NCI-H2081 treated with DMSO at 0.1 percent for 48 hours (cell line): ENCODE measurements at places on chromosomes 13 and 19.

- DNase-seq, result no peak
Measured at GRCh38 chr13:57666131-57666953, 34.8 kb downstream of the PCDH17 start.

DNA sequence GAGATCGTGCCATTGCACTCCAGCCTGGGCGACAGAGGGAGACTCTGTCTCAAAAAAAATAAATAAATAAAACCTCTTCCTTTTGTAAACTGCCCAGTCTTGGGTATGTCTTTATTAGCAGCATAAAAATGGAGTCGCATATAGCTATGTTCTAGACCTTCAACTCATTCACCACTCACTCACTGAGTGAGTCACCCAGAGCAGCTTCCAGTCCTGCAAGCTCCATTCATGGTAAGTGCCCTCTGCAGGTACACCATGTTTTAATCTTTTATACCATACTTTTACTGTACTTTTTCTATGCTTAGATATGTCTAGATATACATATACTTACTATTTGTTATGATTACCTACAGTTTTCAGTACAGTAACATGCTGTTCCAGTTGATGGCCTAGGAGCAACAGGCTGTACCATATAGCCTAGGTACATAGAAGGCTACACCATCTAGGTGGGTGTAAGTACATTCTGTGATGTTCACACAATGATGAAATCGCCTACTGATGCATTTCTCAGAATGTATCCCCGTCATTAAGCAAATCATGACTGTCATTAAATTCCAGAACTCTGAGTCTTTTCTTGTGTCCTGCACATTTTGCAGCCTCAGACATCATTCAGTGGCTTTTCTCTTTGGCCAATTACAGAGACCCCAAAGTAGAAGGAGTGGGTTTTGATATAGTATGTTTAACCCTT lies 13.7 kb upstream of the FARP1 start:
- DNase-seq, result no peak

DNA sequence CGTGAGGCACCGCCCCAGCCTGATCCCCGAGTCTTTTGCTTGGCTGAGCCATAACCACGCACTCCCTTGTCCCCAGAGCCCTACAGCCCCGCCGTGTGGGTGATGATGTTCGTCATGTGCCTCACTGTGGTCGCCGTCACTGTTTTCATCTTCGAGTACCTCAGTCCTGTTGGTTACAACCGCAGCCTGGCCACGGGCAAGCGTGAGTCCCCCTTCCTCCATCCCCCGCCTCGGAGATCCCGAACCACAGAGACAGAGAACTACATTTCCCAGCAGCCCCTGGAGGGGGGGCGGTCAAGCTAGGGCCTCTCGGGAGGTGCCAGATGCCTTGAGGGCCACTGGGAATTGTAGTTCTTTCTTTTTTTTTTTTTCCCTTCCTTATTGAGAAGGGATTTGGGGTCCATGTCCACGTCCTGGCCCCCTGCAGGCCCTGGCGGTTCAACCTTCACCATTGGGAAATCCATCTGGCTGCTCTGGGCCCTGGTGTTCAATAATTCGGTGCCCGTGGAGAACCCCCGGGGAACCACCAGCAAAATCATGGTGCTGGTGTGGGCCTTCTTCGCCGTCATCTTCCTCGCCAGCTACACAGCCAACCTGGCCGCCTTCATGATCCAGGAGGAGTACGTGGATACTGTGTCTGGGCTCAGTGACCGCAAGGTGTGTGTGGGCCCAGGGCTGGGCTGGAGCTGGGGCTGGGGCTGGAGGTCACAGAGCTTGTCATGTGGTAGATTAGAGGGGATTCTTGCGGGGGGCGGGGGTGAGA lies 25.9 kb downstream of the GRIN2D start:
- no peak for DNase-seq

DNA sequence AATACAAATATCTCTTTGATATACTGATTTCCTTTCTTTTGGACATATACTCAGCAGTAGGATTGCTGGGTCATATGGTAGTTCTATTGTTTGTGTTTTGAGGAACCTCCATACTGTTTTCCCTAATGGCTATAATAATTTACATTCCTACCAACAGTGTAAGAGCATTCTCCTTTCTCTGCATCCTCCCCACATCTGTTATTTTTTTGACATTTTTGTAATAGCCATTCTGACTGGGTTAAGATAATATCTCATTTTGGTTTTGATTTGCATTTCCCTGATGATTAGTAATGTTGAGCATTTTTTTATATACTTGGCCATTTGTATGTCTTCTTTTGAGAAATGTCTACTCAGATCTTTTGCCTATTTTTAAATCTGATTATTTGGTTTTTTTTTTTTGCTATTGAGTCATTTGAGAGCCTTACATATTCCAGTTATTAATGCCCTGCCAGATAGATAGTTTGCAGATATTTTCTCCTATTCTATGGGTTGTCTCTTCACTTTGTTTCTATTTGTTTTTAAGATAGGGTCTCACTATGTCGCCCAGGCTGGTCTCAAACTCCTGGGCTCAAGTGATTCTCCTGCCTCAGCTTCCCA lies 95.7 kb downstream of the FNDC3A start:
- no peak for DNase-seq

GRCh38 chr19:18633321-18633720 lies 3.5 kb upstream of the KLHL26 start:
- no peak for DNase-seq

GRCh38 chr13:95201814-95202651 lies 99.2 kb downstream of the ABCC4 start:
- no peak for DNase-seq

GRCh38 chr13:99045396-99045795 lies 67.5 kb upstream of the DOCK9 start:
- DNase-seq, result no peak

GRCh38 chr13:26280822-26281221 lies 26.9 kb downstream of the CDK8 start:
- no peak for DNase-seq

- DNase-seq, result peak; percentile 6
Measured at GRCh38 chr19:13817018-13817614, 21.9 kb downstream of the ZSWIM4 start.

DNA sequence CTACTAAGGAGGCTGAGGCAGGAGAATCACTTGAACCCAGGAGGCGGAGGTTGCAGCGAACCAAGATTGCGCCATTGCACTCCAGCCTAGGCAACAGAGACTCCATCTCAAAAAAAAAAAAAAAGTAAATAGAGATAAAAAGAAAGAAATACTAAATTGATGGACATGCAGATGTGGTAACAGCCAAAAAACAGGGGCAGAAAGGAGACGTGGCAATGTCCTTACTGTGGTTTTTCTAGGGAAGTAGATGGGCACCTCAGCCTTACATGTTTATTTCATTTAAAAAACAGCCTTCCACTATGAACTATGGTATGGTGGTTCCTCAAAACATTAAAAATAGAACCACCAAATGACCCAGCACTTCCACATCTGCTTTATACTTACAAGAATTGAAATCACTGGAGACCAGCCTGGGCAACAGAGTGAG lies 6.5 kb upstream of the EIF3G start:
- no peak for DNase-seq

DNA sequence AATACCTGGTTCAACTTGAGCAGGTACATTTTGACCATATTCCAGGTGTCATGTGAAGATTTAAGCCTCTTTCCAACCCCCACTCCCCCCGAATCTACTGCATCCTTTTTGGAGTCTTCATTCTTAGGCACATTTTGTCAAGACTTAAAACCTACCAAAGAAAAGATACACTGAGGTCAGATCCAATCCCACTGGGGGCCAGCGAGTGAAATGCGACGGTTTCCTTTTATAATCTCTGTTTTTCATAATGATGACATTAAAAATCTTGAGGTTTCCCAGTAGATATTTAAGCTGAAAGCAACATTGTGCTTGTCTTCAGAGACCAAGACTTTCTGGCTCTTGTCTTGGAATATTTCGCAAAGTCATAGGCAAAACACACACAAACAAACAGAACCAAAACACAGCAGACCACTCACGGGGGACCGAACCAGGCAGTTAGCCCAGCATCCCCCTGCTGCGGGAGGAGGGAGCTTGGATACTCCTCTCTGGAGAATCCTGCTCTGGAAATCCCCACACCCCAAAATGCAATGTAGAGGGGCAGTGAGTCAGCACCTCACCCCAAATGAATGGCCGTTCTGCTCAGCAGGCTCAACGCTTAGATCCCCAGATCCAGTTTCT lies 506 bp upstream of the GAS6 start:
- no peak for DNase-seq

DNA sequence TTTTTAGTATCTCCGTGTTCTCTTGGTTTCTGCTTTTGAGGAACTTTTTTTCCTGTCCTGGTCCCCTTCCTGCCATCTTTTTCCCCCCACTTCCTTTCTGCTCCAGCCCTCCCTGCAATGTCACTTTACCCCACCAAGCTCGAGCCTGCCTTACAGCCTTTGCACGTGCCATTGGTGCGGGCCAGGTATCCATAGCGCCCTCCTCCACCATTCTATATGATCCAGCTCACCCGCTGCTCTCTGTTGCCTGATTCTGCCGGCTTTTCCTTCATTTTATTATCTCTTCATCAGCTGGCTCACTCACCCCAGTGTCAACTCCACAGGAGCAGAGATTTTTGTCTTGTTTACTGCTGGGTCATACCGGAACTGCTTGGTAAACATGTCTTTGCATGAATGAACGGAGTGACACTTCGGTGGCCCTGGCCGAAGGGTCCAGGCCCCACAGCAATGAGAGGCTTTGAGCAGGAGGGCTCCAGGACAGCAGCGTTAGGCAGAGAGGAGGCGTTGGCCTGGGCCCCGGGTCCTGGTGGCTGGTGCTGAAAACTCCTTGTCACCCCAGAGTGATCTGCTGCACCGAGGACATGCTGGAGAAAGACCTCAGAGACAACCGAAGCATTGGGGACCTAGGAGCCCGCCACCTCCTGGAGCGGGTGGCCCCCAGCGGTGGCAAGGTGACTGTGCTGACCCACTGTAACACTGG lies 1.2 kb downstream of the MRI1 start:
- DNase-seq, result no peak

GRCh38 chr13:97225533-97225932 lies 3.4 kb downstream of the MBNL2 start:
- DNase-seq, result no peak

DNA sequence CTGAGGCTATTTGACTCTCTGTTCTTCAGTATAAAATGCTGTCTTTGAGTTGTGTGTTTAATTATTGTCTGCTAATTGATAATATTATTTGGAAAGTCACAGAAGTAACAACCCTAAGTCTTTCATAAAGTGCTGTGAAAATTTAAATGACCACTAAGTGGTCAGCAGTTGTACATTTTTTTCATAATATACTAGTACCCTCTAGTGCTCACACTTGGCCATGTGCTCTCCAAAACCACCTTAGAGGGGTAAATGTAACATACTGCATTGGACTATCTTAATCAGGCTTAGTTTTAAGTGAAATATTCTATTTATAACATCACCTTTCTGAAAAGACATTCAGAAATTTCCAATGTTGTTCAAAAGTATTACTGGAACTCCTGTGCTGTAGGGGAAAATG lies 745.3 kb downstream of the GPC5 start:
- no peak for DNase-seq

DNA sequence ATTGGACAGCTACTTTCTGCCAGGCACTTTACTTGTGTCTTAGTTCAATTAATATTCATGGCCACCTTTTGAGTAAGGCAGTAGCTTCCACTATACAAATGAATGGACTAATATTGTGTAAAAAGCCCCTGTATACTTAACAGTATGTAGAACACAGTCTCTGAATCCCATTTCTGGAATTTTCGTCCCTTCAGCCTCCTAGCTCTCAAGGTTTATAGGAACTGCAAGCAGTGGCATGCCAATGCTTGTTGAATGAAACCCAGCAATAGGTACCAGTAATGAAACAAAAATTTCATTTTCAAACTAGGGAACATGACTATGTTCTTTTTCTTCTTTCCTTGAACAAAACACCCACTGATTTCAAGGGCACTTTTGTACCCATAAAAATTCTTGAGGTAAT lies 361.6 kb downstream of the TDRD3 start:
- no peak for DNase-seq

DNA sequence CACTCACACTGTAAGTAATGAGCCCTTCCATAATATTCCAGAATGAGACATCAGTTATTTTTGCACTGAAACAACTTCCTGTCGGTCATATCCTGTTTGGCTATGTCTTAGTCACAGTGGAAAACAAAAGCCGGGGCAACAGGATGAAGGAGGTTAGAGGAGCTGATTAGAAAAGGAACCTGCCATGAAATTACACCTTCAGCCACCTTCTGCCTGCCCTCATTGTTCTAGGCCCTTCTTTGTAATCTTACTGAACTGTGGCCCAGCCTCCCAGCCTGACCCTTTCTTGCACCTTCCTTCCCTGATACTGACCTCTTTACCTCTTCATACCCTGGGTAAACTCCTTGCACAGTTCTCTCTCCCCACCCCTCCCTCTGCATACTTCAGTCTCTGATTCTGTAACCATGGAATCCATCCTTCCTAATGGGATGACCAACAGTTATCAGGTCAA lies 67.3 kb downstream of the DOCK9 start:
- no peak for DNase-seq

DNA sequence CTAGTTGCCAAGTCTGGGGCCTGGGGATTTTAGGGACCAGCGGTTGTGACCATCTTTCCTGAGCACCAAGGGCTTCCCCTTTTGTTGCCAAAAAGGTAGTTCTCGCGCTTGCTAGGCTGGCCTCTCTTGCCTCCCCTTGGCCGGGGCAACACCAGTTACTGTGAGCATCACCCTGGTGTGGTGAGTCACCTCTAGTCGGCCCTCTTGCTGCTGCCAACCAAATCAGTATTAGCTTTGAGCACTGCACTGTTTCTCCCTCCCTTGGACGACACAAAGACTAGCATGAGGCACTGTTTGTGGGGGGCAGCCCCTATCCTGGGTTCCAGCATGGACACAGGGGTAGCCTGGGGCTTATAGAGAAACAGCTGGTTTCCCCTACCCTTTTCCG lies 6.9 kb downstream of the SYDE1 start:
- no peak for DNase-seq

DNA sequence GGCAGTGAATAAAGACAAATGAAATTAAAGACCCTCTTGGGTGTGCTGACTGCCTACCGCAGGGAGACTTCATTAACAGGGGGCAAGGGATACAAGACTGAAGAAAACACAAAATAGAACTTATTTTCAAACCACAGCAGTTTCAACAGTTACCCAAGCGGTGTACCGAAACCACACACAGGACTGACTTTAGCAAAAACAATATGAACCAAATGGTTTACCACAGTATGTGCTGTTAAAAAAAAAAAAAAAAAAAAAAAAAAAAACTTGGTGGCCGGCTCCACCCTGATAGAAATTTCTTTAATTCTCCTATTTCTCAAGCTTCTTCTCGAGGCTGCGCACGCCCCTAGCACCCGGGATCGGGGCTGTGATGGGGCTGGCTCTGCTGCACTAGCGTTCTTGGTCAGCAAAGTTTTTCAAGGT lies 42.6 kb downstream of the KLF2 start:
- no peak for DNase-seq

- no peak for DNase-seq
Measured at GRCh38 chr13:111338841-111339240, 18.4 kb downstream of the TEX29 start.

DNA sequence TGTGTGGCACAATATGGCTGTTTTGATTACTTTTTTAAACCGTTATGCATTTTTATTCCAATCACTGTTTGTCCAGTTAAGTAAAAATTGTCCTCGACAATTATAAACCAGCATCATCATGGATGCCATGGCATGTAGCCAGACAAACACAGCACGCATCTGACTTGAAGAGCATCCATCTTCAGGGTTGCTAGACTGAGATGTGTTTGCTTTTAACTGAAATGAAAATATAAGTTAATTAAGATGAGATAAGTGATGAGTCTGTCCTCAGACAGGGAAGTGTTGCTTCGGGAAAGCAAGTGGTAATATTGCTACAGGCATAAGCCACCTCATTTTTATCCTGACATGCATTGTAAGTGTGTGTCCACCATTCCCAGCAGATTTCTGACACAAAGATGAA lies 92.8 kb upstream of the TPP2 start:
- no peak for DNase-seq

GRCh38 chr13:29483211-29483610 lies 112.3 kb downstream of the SLC7A1 start:
- DNase-seq, result no peak
